Substantia nigra (tissue), 51 donors: ENCODE measurements at places on chromosomes 4 and X.

DNA sequence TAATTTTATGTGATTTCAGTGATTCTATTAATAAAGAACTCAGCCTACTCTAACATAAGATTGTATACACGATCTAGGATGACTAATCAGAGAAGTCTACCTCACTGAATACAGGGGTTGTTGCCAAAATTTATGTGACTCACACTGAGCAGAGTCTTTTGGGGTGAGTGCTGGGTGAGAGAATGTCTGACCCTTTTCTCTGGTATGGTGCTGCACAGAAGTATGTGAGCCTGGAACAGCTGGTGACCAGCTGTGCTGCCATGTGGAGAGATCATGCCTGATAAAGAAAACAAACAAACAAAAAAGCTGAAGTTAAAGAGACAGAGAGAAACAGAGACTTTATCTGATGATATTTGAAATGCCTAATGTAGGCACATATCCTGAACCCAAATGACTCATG is 618.1 kb upstream of the GRIA3 start:
- no peak for DNase-seq

GRCh38 chr4:90292438-90292837 is 165.2 kb downstream of the CCSER1 start:
- no peak for DNase-seq

- no peak for DNase-seq
These were observed 175.4 kb downstream of the SH3BGRL start for GRCh38 chrX:81377329-81377728.

DNA sequence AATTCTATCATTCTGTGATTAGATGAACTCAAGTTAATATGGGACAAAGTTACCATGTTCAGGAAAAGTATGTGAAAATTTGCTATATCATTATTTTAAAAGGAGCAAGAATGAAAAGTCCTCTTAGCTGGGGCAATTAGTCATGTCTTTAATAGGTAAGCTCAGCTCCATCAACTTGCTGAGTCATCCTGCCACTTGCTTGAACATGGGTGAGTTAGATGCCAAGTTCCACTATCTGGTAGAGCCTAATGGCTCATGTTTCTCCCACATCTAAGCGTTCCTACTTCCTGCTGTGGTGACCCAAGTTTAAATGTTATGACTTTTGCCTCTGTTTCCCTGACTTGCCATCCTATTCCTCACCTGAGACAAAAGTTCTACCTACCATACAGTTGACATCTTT is 276.8 kb downstream of the ZNF674 start:
- no peak for DNase-seq

GRCh38 chr4:72376901-72377300 is 192.1 kb downstream of the ADAMTS3 start:
- DNase-seq: no peak

- DNase-seq: no peak
These were observed 160.1 kb upstream of the FSTL5 start for GRCh38 chr4:162323919-162324318.

GRCh38 chr4:48069026-48069425 is 52.5 kb downstream of the NIPAL1 start:
- DNase-seq: no peak

DNA sequence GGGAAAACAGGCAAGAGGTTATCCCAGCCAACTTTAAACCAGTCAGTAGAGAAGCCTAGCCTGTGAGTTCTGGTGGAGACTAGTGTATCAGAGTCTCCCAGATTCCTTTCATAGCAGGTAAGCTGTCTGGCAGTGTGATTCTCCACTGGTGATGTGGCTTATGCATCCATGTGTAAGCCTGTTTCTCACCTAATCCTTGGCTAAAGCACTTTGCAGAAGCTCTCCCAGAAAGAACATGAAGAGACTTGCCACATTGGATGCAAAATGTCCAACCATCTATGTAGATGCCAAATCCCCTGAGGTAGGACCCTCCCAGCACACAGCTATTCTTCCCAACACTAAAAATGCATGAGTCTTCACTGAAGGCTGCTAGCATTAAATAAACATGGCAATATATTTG is 111.7 kb downstream of the CHRNA9 start:
- DNase-seq: no peak

GRCh38 chrX:103554687-103555424 is 30.5 kb upstream of the TCEAL4 start:
- DNase-seq: peak; percentile 47
